ENCODE measurements at places on chromosomes 6 and 20. TPM values are rescaled to one million over a fixed set of nuclear protein-coding genes. Genes with fewer than 3 reads are reported as not detected.

DNA sequence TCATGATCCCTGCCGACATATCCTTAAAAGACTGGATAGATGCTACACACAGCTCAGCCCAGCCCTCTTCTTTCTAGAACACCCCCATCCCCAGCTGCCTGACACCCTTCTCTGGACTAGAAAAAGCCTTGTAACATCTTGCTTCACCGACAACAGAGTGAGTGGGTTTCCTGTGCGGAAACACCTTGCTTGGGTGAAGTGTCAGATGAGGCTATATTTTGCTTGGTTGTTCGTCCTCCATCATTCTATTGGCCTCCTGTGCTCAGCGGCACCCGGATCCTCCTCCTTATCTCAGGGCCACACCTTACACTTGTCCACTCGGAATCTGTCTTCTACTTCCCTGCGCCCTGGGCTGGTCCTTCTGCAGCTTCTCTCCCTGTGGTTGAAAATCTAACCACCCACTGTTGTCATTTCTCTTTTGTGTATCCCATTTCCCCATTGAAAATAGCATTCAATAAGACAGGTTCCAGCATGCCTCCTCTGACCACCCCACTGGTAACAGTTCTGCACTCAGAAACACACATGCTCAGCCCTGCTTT is 101.3 kb upstream of the MLN start:
- DNase-seq = no peak

The CALHM4 gene
- not detected for total RNA-seq

- no peak for DNase-seq
These were observed 4.9 kb downstream of the FOXC1 start for GRCh38 chr6:1614448-1615150.

DNA sequence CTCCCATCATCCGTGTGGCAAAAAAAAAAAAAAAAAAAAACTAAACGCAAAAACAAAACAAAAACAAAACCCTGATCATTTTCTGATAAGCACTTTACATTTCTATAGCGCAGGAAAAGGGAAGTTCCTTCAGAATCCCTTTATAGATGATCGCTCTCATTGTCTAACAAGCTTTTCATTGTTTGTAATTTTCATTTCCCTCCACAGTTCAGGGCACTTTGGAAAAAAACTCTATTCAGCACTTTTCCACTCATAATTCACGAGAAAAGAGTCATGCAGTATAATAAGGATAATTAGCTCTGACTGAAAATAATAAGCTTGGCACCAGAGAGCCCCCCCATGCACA is 89.4 kb upstream of the ATXN1 start:
- DNase-seq = no peak

DNA sequence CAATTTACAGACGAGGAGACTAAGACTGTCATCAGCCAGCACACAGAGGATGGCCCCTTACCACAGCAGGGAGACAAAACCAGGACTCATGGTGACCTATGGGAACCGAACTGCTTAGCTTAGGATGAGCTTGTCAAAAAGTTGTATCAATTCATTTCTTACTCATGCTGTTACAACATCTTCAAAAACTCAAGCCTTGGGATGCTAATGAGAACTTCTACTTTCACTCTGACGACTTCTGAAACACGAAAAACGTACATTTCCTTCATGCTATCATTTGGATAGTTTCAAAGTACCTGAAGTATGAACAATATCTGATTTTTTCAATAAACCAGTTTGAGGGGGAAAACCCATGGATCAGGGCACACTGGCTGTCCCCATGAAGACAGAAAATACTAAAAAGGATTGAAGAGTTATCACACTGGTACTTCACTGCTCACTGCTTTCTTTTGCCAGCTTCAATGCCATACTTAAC is 31.9 kb downstream of the HIVEP2 start:
- DNase-seq = no peak

The SNX21 gene
- total RNA-seq = 77.7 TPM

GRCh38 chr20:15332711-15333160 is 995.3 kb upstream of the FLRT3 start:
- DNase-seq = no peak

GRCh38 chr6:17967668-17968518 is 19.5 kb downstream of the KIF13A start:
- DNase-seq = no peak

The SPAG4 gene
- total RNA-seq = 7.4 TPM

DNA sequence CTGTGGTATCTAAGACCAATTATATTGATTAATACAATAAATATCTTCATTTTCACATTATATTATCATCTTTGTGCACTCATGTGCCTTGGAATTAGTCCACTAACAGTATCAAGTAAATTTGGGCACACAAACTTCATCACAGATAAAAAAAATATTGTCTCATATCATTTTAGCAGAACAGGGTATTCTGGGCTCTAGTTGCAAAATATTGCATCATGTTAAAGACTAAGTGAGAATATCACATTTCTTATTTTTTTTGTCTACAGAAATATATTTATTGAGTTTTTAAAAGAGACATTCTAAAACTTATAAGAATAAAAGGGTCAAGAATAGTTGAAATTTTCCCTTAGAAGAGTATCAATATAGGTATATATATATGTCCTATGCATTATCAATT is 754.1 kb upstream of the MAN1A1 start:
- no peak for DNase-seq

DNA sequence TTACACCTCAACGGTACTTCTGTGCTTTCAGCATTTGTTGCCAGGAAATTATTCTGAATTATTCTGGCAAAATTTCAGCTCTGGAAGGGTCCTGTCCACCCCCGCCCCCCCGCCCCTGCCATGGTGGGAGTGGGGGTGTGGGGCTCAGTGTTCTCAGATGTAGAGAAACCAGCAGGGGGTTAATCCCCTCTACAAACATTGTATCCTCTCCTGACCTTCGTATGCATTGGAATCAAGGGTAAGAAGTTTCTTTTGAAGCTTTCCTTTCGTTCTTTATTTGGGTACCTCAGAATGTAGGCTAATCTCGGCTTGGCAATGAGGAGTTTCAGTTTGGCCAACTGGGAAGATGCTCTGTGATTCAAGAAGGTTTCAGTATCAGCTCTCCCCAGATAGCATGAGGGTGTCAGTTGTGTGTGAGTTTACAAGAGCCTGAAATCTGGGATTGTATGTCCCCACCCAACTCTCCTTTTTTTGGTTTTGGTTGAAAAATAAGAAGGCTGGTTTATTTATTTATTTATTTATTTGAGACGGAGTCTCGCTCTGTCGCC is 25.5 kb upstream of the OLIG3 start:
- no peak for DNase-seq

DNA sequence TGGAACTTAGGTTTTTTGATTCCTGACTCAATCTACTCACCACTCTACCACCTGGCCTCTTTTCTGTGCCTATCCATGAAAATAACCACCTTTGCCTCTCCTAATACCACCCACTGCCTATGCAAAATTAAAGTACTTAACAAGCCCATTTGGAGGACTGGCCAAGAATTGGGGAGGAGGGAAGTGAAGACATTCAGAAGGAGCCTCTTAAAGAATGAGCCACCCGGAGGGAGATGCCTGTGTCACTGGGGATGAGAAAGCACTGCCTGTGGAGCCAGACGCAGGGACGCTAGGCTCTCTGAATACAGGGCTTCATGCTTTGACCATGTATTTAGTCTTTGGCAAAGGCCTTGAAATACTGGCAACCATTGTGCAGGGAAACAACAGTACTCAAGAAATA is 40.0 kb upstream of the MRPS10 start:
- no peak for DNase-seq

The GJA1 gene
- total RNA-seq = 51.5 TPM

The POM121L2 gene
- not detected for total RNA-seq

The LINC00237 gene
- total RNA-seq = not detected

GRCh38 chr6:168371618-168371980 is 52.0 kb upstream of the DACT2 start:
- no peak for DNase-seq

GRCh38 chr6:41167173-41167963 is 4.5 kb upstream of the TREM2 start:
- no peak for DNase-seq

GRCh38 chr6:89954721-89955148 is 60.5 kb downstream of the GJA10 start:
- DNase-seq = no peak

The WFDC2 gene
- total RNA-seq = 246 TPM

- DNase-seq = no peak
These were observed 41.1 kb upstream of the MAP3K4 start for GRCh38 chr6:160950507-160950906.

- no peak for DNase-seq
These were observed 15.4 kb upstream of the PAQR8 start for GRCh38 chr6:52346503-52346902.

- no peak for DNase-seq
These were observed 71.8 kb downstream of the INSM1 start for GRCh38 chr20:20439602-20440190.

The CRISP3 gene
- 23.0 TPM for total RNA-seq
